ENCODE measurements at places on chromosomes 7 and 10. TPM values are rescaled to one million over a fixed set of nuclear protein-coding genes. Genes with fewer than 3 reads are reported as not detected.

NKX2-3 gene
- total RNA-seq: 0.12 TPM

ADCY1 gene
- 4.0 TPM for total RNA-seq

PNLIPRP3 gene
- total RNA-seq: not detected

ADCYAP1R1 gene
- not detected for total RNA-seq

CTAGE4 gene
- total RNA-seq: 2.7 TPM

CYP3A4 gene
- total RNA-seq: 0.05 TPM

ZNF425 gene
- 3.1 TPM for total RNA-seq

OR6V1 gene
- not detected for total RNA-seq

CLCN1 gene
- not detected for total RNA-seq

DNA sequence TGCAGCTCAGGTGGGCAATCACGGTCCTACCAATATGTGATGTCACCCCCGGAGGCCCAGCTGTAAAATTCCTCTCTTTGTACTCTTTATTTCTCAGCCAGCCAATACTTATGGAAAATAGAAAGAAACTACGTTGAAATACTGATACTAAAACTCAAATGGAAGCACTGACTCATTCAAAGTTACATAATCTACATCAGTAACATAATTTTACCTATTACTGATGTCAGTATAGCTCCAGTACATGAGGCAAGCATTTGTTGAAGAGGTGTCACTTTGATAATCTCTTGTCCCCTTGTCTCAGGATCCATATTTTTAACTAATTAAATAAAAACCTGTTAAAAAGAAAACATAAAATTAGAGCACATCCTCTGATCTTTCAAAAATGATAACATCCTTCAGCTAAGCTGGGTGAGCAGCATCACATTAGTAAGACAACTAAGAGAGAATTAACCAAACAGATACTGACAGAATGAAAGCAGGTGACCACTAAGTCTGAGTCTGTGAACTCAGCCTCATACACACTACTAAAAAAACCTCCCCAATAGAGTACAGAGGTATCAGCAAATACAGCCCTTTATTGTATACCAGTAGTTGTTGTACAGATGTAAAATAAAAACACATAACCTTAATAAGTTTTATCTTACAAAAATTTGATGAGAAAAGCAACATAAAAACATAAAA, 17.6 kb downstream of the SLC25A40 start:
- DNase-seq: no peak

- no peak for DNase-seq
Observed at GRCh38 chr7:3011211-3011852, 32.3 kb downstream of the CARD11 start.

- no peak for DNase-seq
Observed at GRCh38 chr10:63240807-63241206, 107.7 kb downstream of the NRBF2 start.

DNA sequence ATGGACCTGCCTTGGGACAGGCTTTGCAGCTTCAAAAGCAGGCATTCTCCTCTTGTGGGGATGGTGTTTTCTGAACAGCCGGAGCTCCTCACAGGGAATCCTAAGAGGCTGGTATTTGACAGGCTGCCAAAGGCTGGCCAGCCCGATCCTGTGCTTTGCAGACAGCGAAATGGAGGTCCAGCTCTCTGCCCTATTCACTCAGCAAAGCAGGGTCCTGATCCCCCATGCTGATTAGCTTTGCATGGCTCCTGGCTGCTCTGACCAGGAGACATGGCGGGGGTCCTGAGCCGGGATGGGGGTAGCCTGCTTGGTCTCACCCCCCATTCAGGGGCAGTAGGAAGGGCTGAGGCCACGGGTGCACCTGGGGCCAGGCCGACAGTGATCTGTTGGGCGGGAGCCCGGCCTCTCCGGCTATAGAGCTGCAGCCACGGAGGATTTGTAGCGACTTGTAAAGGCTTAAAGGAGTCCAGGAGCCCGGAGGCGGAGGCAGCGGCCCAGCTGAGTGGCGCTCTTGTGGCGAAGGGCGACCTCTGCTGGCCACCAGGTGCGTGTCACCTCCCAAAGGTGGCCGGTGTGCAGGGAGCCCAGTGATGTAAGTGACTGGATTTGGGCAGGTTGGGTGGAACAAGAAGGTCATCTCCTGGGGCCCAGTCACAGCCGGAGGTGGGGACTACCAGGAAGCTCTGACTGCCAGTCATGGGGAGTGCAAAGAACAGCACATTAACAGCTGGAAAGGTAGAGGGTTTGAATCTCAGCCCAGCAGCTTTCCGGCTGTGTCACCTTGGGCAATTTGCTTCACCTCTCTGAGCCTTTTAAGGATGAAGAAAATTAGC, 126.5 kb downstream of the ZMIZ1 start:
- peak; percentile 81 for DNase-seq

DNA sequence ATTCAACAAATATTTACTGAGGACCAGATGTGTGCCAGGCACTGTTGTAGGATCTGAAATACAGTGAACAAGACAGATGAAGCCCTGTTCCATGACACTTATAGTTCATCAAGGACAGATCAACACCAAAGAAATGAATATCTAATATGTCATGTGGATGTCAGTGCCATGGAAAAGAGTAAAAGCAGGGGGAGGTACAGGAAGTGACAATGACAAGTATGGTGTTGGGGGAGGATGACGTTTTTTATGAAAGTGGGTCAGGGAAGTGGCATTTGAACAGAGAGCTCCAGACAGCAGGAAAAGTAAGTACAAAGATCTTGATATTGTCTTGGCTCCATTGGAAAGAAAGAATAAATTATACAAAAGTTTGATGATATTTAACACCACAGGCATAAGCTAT, 7.0 kb upstream of the SFMBT2 start:
- DNase-seq: no peak

GRCh38 chr7:1545417-1546246, 10.4 kb downstream of the TMEM184A start:
- DNase-seq: no peak

DNA sequence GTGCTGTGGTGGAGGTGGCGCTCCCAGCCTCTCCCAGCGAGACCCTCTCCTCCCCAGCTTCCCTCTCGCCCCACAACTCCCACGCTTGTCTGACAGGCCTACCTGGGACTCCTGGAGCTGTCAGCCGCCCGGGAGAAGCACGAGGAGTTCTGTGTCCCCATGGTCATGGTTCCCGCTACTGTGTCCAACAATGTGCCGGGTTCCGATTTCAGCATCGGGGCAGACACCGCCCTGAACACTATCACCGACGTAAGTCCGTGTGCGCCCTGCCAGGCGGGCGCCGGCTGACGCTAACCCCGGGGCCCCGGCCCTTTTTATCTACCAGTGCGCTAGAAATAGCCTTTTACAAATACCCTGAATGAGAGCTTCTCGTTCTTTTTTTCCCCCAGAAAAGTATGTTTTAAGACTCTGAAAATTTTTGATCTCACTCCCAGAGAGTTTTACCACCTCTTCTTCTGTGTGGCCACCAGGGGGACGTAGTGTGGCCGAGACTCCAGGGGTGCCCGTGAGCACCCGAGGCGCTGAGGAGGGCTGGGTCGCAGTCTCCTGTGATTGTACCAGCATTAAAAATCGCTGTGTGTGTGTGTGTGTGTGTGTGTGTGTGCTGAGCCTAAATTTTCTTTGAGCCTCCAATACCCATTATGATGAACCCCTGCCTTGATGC, 52.6 kb downstream of the PFKP start:
- no peak for DNase-seq

DNA sequence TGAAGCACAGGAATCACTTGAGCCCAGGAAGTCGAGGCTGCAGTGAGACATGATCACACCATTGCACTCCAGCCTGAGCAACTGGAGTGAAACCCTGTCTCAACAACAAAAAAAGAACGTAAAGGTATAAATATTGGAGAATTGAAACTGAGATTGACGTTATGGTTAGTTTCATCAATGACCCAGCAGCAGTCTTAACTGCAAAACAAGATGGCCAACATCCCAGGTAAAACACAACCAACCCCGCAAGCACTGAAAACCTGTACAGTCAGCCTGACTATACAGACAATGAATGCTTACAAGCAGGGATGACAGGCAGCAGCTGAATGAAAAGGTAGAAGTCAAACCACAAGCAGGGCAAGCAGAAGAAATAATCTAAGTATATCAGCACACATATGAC, 34.7 kb downstream of the WAPL start:
- no peak for DNase-seq

DNA sequence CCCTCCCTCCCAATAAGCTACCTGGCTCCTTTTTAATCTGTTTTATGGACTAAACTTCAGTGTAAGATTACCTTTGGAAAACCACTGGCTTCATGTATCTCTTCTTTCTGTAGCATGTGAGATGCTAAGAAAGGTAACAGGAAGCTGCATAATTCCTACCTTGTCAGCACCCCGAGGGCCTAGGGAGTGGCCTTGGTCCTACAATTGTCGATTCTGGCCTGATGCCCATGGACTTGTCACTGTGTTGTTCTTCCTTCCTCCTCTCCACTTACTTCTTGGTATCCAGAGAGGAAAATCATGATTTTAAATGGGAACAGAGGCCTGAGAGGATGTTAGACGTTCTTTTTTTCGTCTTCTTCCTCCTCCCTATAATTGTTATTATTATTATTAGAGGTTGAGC, 42.9 kb upstream of the PDZD8 start:
- DNase-seq: no peak

- peak; percentile 67 for DNase-seq
Observed at GRCh38 chr10:101889256-101890210, 45.9 kb upstream of the KCNIP2 start.

GRCh38 chr7:43495572-43495971, 87.3 kb upstream of the STK17A start:
- no peak for DNase-seq

- peak; percentile 26 for DNase-seq
Observed at GRCh38 chr7:13933091-13933490, 56.4 kb downstream of the ETV1 start.

- no peak for DNase-seq
Observed at GRCh38 chr10:122294511-122295450, 23.7 kb downstream of the BTBD16 start.

- no peak for DNase-seq
Observed at GRCh38 chr10:103929381-103929921, 11.5 kb upstream of the STN1 start.

Measured in M059J (cell line).